ENCODE measurements at places on chromosomes 1 and 21. TPM values are rescaled to one million over a fixed set of nuclear protein-coding genes. Genes with fewer than 3 reads are reported as not detected.

FCGR2B gene
- 5.1 TPM for total RNA-seq

NDUFS2 gene
- total RNA-seq, result 119 TPM

DNA sequence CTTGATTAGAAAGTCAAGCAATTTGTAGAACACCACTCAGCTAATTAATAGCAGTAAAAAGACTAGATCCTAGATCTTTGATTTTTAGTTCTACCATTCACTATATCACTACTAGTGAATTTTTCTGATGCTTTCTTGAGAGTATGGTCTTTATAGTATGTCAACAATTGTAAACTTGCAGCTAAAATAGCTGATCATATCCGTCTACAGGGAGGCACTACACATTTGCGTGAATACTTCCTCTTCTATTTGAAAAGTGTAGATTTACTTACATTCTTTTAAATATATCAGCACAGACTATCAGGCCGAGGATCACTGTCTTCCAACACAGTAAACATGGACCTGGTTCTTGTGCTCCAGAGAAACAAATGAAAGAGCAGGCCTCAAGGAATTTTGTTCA lies 18.6 kb upstream of the PTPRC start:
- DNase-seq, result no peak

- no peak for DNase-seq
Measured at GRCh38 chr1:14298806-14299205, 299.7 kb upstream of the KAZN start.

GRCh38 chr1:35622510-35623178 lies 18.7 kb downstream of the PSMB2 start:
- no peak for DNase-seq
